ENCODE measurements at places on chromosomes 3 and 15.

- DNase-seq = peak; percentile 14
Observed at GRCh38 chr3:122975163-122975923, 52.2 kb downstream of the SEMA5B start.

DNA sequence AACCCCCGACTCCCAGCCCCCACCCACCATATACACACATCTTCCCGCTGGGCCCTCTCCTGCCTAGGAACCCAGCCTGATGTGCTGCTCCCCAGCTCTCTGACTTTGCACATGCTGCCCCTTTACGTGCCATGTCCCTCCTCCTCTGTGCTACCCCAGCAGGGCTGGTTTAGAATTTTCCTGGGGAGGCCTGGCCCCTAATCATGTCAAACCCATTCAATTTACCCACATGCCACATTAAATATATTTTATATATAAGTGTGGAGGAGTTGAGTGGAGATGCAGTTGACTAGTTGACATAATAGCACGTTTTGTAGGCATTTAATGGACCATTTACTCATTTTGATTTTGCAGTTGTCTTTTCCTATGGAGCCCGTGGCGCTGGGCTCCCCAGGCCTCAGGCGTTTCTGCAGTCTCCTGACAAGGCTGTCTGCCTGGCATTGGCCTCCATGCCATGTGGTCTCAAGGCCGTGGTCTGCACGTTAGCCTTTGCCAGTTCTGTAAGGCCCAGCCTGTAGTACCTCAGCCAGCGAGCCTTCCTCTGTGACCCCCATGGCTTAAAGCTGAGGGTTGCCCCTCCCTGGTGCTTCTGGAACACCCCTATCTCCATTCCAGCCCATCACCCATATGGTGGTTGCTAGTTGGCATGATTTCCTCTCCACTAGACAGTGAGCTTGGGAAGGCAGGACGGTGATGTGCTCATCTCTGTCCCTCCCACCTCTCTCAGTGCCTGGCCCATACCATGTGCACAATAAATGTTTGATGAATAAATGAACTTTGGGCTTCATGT lies 155.8 kb downstream of the TLE3 start:
- no peak for DNase-seq

DNA sequence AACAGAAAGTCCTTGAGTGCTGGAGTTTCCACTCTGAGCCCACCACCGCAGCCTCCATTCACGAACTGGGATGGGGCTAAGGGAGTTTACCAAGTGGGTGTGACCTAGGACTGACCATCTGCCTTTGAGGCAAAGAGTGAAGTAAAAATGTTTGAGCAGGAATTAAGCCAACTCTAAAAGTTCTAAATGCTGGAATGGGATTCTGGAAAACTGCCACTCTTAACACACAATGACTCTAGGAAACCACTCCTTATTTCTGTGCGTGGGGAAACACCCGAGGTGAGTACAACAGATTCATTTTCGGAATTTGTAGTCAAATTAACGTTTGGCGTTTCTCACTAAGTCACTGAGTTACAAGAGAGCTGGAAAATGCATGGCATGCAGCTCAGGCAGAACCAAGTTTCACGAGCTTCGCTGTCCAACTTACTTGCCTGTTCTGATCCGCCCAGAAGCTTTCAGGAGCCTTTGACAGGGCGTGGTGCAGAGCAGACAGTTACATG lies 31.6 kb downstream of the ISL2 start:
- DNase-seq = no peak

DNA sequence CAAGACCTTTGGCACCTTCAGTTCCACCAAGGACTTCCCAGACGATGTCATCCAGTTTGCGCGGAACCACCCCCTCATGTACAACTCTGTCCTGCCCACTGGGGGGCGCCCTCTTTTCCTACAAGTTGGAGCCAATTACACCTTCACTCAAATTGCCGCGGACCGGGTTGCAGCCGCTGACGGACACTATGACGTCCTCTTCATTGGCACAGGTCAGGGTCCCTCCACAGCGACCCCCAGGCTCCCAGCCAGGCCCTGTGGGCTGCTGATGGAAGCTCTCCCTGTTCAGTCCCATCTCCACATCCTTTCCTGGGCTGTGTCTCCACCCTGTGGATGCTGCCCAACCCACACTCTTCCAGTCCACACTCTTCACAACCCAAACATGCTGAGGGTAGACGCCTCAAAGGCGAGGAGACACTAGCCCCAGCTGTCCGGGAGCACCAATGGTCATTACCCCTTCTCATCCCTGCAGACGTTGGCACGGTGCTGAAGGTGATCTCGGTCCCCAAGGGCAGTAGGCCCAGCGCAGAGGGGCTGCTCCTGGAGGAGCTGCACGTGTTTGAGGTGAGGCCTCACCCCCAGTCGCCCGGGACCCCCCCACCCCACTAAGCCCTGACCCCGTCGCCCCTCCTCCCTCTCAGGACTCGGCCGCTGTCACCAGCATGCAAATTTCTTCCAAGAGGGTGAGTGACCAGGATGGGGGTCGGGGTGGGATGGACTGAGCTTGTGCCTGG lies 4.3 kb upstream of the LSMEM2 start:
- no peak for DNase-seq

GRCh38 chr3:105317841-105318240 lies 48.9 kb upstream of the ALCAM start:
- no peak for DNase-seq

DNA sequence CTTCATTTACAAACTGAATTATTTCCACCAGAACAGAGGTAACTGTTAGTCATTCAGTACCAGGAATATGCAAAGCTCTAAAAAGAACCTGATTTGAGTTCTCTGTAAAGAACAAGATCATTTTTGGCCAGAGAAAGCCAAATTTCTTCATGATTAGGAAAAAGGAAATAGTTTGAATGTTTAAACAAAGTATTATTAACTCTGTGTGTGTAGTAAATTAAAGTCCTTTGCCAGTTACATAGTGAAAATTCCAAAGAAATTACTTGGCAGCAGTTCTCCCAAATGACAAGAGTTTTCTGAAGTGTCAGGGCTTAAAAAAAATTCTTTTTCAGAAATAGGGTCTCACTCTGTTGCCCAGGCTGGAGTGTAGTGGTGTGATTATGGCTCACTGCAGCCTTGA lies 24.5 kb downstream of the QTRT2 start:
- DNase-seq = no peak
